Smooth muscle cell of bladder (primary cell): ENCODE measurements at places on chromosomes 16 and 17. TPM values are rescaled to one million over a fixed set of nuclear protein-coding genes. Genes with fewer than 3 reads are reported as not detected.

TP53TG3B gene
- not detected in 2 replicates for total RNA-seq

NPIPB9 gene
- 0.71 and 1.4 TPM in 2 replicates for total RNA-seq

NUBP1 gene
- total RNA-seq = 19.8 and 22.8 TPM in 2 replicates

DPEP2 gene
- not detected in 2 replicates for total RNA-seq

FBXW10 gene
- 0.09 TPM in 1 of 2 replicates, not detected in the other for total RNA-seq

AIPL1 gene
- total RNA-seq = not detected in 2 replicates

RAP1GAP2 gene
- 0.18 and 0.28 TPM in 2 replicates for total RNA-seq

CDRT15L2 gene
- not detected in 2 replicates for total RNA-seq

TPPP3 gene
- 0.92 and 1.00 TPM in 2 replicates for total RNA-seq

KRTAP2-1 gene
- total RNA-seq = not detected in 2 replicates

FOXC2 gene
- 0.14 and 0.18 TPM in 2 replicates for total RNA-seq

CDK3 gene
- 0.71 and 0.92 TPM in 2 replicates for total RNA-seq

TBX4 gene
- 0.09 and 0.14 TPM in 2 replicates for total RNA-seq

SLC38A8 gene
- not detected in 2 replicates for total RNA-seq

DRC3 gene
- 0.55 and 0.71 TPM in 2 replicates for total RNA-seq

ACE gene
- 3.6 and 7.6 TPM in 2 replicates for total RNA-seq

TPSD1 gene
- total RNA-seq = not detected in 2 replicates

ZG16B gene
- total RNA-seq = 0.18 and 1.3 TPM in 2 replicates
